ENCODE measurements at places on chromosomes 1 and 21.

DNA sequence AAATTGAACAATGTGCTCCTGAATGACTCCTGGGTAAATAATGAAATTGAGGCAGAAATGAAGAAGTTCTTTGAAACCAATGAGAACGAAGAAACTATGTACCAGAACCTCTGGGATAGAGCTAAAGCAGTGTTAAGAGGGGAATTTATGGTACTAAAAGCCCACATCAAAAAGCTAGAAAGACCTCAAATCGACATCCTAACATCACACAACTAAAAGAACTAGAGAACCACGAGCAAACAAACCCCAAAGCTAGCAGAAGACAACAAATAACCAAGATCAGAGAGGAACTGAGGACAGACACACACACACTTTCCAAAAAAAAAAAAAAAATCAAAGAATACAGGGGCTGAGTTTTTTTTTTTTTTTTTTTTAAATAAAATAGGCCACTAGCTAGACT is 564.2 kb downstream of the SMYD3 start:
- no peak for DNase-seq

DNA sequence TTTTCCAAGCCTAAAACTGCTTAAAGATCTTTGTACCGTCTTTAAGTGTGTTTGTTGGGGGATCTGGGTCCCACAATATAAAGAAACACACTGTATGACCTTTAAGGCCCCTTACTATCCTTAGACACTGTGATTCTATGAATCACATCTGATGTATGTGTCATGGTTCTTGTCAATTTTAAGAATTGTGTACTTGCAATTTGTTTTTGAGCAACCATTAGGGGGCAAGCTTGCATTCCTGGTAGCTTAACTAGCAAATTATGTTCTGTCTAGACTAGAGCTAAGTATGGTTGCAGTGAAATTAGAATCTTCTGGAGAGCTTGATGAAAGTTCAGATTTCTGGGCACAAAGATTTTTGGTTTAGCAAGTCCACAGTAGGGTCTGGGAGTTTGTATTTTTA is 219.5 kb downstream of the TPR start:
- DNase-seq = peak; percentile 44

DNA sequence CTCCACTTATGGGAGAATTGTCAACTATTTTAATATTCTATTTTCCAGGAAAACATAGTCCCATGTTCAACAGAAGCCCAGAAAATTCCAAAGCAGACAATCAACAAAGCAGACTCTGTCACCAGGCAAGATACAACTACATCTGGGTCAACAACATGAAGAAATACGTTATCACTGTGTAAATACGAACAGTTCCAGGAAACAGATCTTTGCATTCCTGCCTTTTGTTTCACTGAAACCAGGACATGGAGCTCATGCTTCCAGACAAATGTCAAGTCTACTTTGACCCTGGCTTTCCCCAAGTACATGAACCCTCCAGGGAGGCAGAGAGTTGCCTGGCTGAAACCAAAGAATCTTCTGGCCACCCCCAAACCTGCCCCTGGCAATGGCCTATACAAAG is 106.7 kb downstream of the SETD4 start:
- no peak for DNase-seq

- DNase-seq = no peak
Observed at GRCh38 chr1:64923294-64923718, 43.0 kb downstream of the JAK1 start.

DNA sequence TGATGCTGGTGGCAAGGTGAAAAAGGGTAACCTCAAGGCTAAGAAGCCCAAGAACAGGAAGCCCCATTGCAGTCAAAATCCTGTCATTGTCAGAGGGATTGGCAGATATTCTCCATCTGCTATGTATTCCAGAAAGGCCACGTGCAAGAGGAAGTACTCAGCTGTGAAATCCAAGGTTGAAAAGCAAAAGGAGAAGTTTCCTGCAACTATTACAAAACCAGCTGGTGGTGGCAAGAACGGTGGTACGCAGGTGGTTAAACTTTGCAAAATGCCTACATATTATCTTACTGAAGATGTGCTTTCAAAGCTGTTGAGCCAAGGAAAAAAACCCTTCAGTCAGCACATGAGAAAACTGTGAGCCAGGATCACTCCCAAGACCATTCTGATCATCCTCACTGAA is 13.7 kb upstream of the VPS45 start:
- DNase-seq = peak; percentile 6

DNA sequence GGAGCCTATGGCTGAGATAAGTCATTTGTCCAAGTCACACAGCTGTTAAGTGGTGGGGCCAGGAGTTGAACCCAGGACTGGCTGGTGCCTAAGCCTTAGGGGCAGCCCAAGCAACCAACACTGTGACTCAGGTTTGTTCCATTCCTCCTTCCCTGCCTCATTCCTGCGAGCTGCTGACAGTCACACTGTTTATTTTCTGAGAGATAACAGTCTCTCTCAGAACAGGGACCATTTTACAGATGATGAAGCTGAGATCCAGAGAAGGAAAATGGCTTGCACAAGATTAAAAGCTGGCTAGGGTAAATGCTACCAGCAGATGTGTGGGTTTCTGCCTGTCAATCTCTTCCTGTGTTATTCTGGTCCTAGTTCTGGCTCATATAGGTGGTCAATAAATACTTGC is 24.3 kb upstream of the TCEA3 start:
- DNase-seq = no peak

DNA sequence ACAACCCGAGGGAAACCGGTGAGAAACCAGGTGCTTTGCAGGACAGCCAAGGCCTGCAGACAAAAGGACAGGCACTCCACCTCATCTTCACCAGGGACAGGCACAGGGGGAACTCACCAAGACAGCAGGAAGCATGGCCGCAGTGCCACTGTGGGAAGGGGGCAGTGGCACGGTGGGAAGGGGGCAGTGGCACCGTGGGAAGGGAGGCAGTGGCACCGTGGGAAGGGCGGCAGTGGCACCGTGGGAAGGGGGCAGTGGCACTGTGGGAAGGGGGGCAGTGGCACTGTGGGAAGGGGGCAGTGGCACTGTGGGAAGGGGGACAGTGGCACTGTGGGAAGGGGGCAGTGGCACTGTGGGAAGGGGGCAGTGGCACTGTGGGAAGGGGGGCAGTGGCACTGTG is 28.4 kb upstream of the LRRC47 start:
- no peak for DNase-seq

DNA sequence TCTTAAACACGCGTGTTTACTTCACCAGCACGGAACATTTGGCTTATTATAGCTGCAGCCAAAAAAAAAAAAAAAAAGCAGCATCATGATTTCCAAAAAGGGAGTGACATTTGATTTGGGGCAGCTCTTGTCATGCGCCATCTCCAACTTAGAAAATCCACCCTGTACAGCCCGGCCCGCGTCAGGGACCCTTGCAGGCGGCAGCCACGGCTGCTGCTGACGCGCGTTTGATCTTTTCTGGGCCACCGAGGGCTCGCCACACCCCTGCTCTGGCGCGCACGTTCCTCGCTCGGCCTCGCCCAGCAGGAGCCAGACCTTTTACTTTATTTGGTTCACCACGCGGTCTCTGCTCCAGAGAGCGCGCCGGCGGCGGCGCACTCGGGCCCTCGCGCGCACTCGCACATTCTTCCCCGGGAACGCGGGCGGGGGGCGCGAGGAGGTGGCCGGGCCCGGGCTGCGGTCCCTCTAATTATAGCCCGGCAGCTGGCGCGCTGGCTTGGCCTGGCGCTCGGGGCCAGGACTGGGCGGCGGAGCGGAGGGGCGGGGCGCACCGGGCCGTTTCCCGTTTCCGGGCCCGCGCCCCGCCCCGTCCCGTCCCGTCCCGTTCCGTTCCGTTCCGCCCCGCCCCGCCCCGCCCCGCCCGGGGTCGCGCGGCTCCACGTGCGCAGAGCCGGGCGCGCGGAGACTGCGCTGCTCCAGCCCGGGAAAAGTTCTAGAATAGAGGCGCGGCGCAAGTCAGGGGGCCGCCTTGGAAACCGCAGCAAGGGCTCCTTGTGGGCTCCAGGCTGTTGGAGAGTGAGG is 10.2 kb downstream of the IRF2BP2 start:
- peak; percentile 88 for DNase-seq

DNA sequence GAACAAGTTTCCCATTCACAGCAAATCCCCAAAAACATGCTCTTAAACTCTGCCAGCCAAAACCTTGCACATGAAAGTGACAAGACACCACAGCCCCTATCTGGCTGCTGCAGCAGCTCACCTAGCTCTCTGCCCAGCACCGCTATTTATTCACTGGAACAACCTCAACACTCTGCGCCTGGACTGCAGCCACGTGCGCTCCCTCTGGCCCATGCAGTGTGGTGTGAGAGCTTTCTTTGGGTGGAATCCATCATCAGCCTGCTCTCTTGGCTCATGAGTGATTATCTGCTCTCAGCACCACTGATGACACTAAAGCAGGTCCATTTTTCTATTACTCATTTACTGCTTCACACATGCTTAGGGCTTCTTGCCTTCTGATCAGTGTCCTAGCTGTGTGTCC is 11.4 kb downstream of the KCNJ6 start:
- DNase-seq = no peak

- DNase-seq = no peak
Observed at GRCh38 chr1:148289647-148290046, 137.6 kb upstream of the NBPF11 start.

GRCh38 chr1:211724687-211725196 is 49.3 kb upstream of the NEK2 start:
- no peak for DNase-seq

GRCh38 chr21:46001821-46002681 is 20.5 kb downstream of the COL6A1 start:
- DNase-seq = no peak

Measured in OCI-LY7 (cell line).